Fibroblast of villous mesenchyme (primary cell): ENCODE measurements at places on chromosomes 7 and 10. TPM values are rescaled to one million over a fixed set of nuclear protein-coding genes. Genes with fewer than 3 reads are reported as not detected.
A peak's percentile ranks its signal among the peaks of the same experiment; 100 is the strongest.

DNA sequence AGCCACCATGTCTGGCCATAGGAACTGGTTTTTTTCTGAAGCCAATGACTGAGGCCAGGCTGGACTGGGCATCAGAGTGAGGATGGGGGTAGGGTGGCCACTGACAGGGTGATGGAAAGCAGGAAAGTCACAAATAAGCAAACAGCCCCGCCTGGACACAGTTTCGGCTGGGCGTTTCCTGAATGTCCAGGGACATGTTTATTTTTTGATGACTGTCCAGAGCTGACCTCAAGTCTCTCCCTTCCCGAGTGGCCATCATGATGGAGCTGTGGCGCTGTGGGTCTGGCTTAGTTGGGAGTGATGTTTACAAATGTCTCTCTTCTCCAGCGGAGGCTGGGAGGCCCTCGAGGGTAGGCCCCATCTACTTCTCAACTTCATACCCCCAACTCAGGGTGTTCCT lies 37.1 kb upstream of the COMTD1 start:
- no peak for DNase-seq

DNA sequence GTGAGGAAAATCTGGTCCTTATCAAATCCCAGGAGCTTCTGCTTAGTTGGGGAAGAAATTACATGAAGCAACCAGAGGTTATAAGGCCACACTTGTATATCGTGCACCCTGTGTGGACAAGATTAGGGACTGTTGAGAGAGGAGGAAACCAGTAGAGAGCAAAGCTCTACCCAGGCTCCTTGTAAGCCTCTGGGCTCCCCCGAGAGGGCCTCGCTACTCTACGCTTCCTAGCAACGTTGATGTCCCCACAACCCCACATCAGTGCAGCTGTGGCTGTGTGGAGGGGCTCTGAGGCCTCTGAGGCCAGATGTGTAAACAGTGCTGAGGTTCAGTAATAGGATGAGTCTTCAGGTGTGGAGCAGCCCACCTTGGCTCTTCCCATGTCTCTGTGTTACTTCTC lies 16.0 kb downstream of the HIF1AN start:
- no peak for DNase-seq

DNA sequence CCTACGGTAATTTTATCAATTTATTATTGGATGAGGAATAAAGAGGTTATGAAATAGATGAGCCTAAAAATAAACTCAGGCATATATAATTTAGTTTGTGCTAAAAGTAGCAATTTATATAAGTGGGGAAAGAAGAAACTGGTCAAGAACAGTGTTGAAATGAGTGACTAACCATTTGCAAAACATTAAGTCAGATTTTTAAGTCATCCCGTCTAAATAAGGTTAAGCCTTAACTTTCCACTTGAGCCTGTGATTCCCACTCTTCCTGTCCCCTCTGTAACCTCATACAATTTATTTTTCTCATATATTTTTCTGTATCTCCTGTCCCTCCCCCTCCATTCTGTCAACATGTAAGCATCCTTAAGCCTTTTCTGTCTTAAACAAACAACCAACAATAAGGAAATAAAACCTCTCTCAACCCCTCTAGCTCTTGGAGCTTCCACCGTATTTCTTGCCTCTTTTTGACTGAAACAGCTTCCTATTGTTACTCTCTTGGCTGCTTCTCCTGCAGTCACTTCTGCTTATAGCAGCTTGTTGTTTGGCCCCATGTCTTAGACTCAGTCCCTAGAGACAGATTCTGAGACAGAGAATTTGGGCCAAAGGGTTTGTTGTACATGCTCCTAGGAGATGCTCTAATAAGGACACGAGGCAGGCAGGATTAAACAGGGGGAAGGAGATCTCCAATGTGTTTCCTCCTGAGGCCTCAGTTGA lies 109.7 kb downstream of the GNAI1 start:
- DNase-seq = peak; percentile 38

- no peak for DNase-seq
Observed at GRCh38 chr10:116269619-116270018, 3.4 kb downstream of the GFRA1 start.

DNA sequence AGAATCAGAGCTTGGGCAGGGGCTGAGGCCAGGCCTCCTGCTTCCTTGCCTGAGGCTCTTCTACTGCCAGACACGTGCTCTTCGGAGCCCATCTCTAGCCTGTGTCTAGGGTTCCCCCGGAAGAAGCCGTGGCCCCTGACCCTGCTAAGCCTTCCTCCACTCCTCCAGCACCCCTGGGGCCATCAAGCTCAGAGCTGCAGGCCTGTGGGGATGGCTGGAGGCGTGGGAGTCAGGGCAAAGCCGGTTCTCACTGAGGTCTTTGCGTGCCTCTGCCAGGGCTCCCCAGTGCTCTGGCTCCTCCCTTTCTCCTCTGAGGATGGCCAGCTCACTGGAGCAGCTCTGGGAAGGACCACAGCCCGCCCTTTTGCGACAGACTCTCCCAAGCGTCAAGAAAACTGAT lies 34.4 kb downstream of the GHRHR start:
- no peak for DNase-seq

- no peak for DNase-seq
Observed at GRCh38 chr10:65196111-65196510, 1674.9 kb downstream of the REEP3 start.

Gene C10orf90
- total RNA-seq = not detected in 2 replicates

Gene SORCS1
- not detected in 2 replicates for total RNA-seq

Gene PTPRN2
- total RNA-seq = under 0.01 TPM in 1 of 2 replicates, not detected in the other

Gene CPED1
- total RNA-seq = 95.9 and 106 TPM in 2 replicates

Gene STEAP1
- 12.6 and 21.6 TPM in 2 replicates for total RNA-seq

Gene PRR15
- 1.3 and 5.2 TPM in 2 replicates for total RNA-seq

Gene NUP205
- 52.5 and 75.6 TPM in 2 replicates for total RNA-seq
